Motor neuron (in vitro differentiated cells): ENCODE measurements at places on chromosomes 11 and 22. TPM values are rescaled to one million over a fixed set of nuclear protein-coding genes. Genes with fewer than 3 reads are reported as not detected.

- ATAC-seq = no peak
Observed at GRCh38 chr11:60485987-60486386, 6.6 kb upstream of the MS4A12 start.

DNA sequence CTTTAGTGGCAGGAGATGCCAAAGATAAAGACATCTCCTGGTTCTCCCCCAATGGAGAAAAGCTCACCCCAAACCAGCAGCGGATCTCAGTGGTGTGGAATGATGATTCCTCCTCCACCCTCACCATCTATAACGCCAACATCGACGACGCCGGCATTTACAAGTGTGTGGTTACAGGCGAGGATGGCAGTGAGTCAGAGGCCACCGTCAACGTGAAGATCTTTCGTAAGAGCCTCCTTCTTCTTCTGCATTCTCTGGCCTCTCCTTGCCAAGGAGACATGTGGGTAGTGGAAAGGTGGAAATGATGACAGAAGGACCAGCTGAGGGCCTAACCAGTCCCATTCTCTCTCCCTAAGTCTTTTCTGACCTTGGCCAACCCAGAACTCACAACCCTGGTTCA is 110.1 kb upstream of the TTC12 start:
- no peak for ATAC-seq

DNA sequence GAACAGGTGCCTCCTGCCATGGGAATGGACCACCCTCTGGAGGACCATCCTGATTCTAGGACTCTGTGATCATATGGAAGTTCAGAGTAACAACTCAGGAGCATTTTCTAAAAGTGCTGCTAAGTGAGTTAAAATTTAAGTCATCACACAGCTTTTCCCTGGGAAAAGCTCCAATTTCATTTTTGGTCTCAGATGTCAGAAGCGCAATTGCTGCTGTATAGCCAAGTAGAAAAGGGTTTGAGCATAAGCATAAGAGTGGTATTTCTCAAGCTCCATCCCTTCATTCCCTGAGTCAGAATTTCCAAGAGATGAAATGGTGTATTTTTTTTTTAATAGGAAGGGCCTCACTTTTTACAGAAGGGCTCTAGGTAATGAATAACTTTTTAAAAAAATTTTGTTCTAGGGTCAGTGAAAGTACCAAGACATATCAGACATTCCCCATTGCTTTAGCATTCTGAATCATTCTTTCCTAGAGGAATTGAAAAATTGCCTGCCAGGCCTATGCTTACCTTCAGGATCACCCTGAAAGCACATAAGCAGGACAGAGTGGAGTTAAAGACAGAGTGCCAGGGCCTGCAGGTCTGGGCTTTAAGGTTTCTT is 564.5 kb upstream of the ISX start:
- no peak for ATAC-seq

GRCh38 chr11:69372589-69373250 is 78.8 kb downstream of the MYEOV start:
- ATAC-seq = no peak

GRCh38 chr22:24536089-24536488 is 18.8 kb downstream of the GUCD1 start:
- ATAC-seq = no peak

DNA sequence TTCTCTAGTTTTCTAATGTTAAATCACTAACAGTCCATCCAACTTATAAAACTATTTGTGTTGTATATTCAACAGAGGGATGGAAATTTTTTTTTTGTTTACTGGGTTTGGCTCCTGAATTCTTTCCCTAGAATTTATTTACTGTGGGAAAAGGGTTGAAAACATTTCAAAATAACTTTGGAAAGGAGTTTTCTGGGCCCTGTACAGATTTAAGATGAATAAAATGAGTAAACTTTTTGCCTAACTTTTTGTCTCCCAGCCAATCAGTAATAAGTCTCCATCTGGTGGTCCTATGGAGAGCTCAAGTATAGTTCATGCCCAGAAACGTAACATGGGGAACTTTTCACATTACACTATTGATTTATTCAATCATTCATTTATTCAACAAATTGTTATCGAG is 16.7 kb upstream of the PRSS23 start:
- ATAC-seq = no peak

GRCh38 chr11:110793556-110793955 is 81.3 kb upstream of the ARHGAP20 start:
- no peak for ATAC-seq

DNA sequence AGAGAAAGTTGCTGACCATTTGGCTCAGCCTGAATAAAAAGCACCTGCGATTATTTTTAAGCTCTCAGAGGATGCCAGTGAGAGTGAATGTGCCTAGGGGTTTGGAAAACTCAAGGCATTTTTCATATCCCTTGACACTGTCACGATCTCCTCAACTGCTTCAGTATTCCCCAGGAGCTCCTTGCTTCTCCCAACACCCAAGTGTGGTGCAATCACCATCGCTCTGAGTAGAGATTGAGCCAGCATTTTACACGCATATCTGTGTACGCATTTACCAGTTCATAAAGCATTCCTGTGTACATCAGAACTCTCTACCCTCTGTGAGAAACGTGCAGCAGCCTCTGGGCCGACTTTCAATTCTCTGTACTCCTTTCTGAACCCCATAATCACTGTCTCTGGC is 1.3 kb downstream of the SRRD start:
- no peak for ATAC-seq

DNA sequence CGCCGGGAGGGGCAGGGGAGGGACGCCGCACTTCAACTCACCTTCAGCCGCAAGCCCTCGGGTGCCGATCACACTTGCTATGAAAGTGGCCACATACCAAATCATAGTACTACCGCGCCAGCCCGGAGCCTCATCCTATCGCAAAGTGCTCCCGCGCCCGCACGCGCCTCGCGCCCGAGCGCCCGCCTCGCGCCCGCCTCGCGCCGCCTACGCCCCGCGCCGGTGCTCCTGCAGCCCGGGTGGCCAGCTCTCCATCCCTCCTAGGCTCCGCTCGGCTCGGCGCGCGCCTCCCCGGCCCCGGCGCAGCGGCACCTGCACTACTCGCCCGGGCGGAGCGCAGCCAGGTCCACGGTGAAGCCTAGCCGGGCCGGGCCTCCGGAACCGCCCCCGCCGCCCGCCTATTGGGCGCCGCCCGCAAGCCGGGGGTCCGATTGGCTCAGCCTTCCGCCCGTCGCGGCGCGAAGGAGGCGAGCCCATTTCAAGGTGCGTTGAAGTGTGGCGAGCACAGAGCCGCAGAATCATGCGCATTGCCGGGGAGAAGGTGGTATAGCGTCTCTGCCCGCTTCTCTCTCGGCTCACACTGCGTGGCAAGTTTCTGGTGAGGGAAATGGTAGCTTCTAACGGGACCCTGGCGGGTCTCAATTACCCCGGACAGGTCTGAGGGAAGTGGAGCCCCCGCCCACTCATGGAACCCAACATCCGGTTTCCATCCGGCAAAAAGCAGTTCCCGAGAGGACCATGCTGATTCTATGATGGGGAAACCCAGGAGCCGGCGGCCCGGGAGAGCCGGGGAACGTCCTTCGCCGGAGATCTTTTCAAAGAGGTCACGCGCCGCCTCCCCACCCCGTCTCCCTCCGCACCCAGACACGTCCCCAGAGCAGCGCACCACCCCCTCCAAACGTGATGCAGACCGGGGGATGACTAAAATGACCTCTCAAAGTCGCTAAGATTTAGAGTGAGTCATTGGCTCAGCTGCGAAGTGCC is at the start of gene IGSF9B:
Gene IGSF9B, minus strand, starts transcription at position 319 of the 984 bp plus-strand sequence. Its CDS starts 214 bp downstream, at position 105.
- peak; percentile 89 for ATAC-seq

GRCh38 chr11:116792144-116792868 is 627 bp upstream of the APOA5 start:
- no peak for ATAC-seq

DNA sequence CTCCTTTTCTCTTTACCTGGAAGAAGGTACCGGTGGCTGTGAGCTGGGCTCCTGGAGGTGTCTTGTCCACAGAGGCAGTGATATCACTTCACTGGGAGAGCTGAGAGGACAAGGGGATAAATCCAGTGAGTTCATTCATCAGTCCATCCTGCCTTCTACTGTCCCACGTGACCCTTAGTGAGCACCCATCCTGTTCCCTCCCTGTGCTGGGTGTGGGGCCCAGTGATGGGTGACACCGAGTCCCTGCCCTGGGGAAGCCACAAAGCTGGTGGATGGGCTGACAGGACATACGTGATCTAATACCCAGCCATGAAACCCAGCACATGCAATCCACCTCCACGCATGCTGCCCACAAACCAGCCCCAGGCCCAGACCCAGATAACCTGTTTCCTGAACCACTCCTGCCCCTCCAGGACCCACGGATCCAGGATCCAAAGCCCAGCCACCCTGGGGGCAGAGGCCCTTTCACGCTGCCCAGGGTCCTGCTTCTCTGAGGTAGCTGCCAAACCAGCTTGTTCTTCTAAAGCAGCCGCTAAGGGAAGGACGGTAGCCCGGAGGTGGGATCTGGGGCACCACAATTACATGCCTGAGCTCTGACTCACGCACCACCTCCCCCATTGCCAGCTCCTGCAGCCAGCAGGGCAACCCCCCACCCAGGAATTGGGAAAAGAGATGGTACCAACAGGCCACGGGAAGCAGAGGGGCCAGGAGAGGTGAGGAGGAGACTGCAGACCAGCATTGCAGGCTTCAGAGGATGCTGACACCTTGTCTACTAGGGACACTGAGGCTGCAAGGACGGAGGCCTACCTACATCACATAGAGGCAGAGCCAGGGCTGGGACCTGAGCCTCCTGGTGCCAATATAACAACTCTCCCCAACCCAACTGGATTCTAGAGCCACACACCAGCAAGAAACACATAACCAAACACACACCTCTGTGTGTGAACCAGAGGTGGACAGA is 35.2 kb downstream of the GDPD5 start:
- no peak for ATAC-seq

DNA sequence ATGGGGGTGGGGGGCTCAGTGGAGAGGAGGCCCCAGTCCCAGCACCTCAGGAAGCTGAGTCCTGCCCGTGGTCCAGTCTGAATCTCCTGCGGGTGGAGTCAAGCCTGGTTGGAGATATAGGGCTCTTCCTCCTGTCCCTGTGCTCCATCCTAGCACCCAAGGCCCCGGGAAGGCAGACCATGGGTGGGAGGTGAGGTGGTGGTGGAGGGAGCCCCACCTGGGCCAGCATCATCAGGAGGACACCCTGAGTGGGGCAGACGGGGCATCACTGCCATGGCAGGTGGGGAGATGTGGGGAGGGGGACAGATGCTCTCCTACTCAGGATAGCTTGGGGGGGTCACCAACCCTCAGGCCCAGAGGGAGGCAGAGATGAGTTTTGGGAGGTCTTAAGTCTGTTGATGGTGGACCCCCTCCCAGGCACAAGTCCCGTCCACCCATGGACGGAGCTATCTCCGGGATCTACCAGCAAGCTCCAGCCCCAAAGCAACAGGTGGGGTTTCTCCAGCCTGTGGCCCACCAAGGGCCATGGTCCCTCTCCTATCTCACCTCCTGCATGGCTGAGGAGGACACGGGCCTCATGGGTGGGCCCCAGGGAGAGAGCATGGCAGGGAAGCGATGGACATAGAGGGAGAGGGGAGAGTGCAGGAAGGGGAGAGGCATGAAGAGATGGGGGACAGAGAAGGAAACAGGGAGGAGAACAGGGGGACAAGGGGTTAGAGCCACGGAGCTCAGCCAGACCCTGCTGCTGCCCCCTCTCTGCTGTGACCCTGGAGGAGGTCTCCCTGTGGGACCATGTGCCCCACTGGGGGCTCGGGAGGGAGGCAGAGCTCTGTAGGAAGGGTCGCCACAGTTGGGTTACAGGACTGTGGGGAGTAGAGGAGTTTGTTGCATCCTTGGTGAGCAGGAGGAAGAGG is 1.3 kb downstream of the MRGPRE start:
- no peak for ATAC-seq

DNA sequence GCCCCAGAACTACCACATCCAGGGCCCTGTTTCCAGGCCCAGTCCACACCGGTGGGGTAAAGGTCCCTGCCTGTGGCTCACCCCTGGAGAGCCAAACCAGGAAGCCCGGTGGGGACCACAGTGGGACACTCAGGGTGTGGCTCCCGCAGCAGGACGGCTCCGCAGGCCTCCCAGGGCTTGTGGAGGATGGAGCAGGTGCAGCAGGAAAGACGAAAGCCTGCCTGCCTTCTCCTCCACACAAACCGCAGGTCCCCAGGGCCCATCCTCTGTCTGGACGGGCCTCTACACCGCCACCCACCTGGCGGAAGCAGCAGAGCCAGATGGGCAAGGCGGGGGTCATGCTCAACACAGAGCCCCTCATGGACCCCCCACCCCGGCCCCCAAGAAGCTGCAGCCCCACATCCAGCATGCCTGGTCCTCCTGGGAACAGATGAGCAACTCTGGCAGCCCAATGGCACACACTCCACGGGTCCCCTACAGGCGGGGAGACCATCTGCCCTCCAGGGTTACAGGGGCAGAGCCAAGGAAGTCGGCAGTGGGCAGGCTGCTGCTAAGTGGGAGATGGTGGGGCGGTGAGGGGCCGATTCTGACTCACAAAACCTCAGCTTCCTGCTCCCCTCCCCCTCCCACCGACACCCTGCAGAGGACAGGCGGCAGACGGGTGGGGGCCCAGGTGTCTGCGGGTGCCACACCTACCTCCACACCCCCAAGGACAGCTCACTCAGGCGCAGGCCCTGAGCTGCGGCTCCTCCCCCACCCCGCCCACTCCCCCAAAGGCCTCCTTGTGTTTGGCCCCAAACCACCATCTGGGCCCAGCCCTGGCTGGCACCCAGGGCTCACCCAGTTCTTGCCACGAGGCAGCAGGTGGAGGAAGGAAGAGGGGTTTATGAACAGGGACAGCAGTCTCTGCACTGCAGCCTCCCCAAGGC is 5.2 kb downstream of the SBF1 start:
- ATAC-seq = no peak

GRCh38 chr22:30891781-30892180 is 76.8 kb downstream of the MORC2 start:
- no peak for ATAC-seq

DNA sequence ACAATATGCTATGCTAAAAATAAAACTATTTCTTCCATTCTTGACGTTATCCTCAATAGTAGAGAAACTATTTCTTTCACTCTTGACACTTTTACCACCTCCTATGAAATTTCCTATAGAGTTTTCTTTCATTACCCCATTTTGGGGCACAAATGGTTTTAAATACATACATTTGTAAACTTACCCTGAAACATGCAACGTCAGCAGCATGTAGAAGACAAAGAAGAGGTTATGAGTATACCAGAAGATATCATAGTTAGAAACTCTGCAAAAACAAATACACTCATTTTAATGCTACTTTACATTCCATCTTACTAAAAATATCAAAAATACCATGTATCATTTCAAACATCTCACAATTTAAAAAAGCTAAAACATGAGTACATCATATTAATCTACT is 69.5 kb downstream of the NOX4 start:
- no peak for ATAC-seq

GRCh38 chr11:114925591-114925990 is 247.3 kb downstream of the NXPE2 start:
- ATAC-seq = no peak

DNA sequence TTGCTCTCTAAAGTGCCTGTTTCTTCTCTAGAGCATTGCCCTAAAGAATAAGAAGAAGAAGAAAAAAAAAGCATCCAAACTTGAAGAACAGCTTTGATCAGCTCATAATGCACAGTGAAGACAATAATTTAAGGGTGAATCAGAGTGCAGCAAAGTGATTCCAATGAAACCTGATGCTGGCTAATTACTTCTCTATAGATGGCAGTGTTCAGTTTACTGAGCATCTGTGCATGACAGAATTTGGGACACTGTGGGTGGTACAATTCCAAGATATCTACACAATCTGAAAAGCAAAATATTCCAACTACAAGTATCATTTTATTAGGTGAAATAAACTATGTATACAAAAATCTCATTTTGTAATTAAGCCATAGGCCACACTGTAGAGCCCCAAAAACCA is 450.5 kb upstream of the CCDC90B start:
- peak; percentile 36 for ATAC-seq

CCDC88B gene
- 8.6 and 10.0 TPM in 2 replicates for total RNA-seq

RHOD gene
- total RNA-seq = 2.0 and 2.2 TPM in 2 replicates

TNNT3 gene
- 19.0 and 22.8 TPM in 2 replicates for total RNA-seq

SLC22A9 gene
- total RNA-seq = not detected in 2 replicates

SYCE3 gene
- total RNA-seq = not detected in 2 replicates

MS4A3 gene
- not detected in 2 replicates for total RNA-seq

TPP1 gene
- total RNA-seq = 11.1 and 12.1 TPM in 2 replicates
